ENCODE measurements at places on chromosomes 11 and 22. TPM values are rescaled to one million over a fixed set of nuclear protein-coding genes. Genes with fewer than 3 reads are reported as not detected.

- DNase-seq, result no peak
Observed at GRCh38 chr22:25911243-25911972, 169.4 kb downstream of the MYO18B start.

The OR6A2 gene
- not detected for polyA plus RNA-seq

DNA sequence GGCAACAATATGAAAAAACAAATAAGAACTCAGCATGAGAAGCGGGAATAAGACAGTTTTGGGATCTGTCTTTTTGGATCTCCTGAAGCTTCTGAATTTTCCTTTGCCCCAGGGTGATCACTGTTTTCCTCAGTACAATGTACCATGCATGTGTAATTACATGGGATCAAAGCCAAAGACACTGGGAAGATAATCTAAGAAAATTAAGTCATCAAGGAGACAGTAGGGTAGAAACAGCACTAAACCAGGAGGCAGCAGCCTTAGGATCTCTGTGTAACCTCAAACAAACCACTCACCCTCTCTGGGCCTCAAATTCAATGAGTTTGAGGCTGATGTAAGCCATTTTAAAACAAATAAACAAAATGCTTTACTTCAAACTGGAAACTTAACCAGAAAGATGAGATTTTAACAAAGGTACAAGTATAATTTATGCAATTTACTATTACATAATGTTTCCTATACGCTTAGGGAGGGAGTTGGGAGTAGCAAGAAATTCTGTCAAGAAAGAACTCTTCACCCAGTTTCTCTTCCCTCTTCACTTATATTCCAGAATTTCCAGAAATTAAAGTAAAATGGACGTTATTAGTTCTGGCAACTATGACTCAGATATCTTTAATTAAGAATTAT is 77.0 kb downstream of the RAB30 start:
- no peak for DNase-seq

DNA sequence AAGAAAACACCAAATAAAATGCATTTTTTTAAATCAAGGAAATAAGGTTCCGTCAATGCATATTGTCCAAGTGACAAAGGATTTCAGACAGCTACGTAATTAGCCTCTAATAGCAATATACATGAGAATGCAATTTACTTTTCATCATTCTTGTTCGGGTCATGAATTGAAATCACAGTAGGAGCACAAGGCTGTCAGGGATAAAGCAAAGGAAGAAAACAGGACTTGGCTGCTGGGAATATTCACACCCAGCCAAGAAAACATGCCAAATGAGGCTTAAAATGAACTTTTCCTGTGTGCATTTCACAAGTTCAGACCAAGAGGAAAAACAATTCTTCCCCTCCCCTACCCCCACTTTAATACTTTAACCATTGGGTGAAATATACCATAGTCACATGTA is 188.6 kb downstream of the CWF19L2 start:
- DNase-seq, result no peak

The APOL4 gene
- polyA plus RNA-seq, result 17.6 TPM

The PACSIN3 gene
- polyA plus RNA-seq, result 215 TPM

DNA sequence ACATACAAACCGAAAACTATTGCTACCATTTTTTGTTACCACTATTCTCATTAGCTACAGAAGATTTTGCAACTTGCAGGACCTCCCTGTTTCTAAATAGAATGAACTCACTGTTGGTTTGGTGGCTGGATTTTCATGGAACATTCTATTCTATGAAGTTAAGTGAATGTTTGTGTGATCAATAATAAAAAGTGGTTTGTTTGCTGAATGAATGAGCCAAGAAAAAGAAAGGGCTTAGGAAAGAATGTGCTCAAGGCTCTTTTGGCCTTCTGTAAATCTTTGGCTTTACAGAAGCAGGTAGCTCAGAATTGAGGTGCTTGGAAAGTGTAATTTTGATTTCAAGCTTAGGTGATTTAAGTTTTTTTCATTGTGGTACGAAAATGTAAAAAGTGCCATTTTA is 5.9 kb upstream of the SCGB1D2 start:
- DNase-seq, result no peak

The PKP3 gene
- polyA plus RNA-seq, result 0.92 TPM

The OR2D2 gene
- not detected for polyA plus RNA-seq

DNA sequence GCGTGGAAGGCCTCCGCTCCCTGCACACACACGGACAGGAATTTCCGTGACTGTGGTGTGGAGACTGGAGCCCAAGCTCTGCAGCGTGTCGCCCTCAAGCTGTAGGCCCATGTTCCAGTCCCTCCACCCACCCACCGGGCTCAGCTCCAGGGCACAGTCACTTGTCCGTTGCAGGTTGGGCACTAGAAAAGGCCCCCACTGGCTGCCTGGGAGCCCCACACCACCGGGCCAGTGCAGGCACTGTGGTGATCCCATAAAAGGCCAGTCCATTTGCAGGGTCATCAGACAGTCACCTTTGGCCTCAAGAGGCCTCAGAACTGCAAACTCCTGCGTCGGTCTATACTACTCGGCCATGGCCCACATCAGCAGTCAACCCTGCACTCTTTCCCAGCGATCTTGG is 16.3 kb downstream of the RAB36 start:
- DNase-seq, result no peak

DNA sequence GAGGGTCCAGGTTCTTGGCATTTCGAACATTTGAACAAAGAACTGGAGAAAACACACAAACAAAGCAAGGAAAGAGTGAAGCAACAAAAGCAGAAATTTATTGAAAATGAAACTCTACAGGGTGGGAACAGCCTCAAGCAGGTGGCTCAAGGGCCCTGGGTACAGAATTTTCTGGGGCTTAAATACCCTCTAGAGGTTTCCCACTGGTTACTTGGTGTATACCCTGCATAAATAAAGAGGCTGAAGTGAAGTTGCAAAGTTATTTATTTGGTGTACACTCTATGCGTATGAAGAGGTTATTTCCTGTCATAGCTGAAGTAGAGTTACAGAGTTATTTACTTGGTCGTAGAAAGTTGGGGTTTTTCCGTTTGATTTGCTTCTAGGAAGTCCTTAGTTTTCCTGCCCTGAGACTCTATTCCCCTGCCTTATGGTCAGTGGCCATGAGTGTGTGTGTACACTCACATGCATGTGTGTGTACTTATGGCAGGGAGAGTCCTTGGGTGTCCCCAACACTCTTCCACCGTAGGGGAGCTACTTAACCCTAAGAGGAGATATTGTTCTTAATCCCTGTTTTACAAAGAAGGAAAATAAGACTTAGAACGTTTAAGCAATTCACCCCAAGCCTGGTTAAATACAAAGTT is 5.6 kb upstream of the SMCO4 start:
- no peak for DNase-seq

GRCh38 chr11:114319716-114320328 is 23.6 kb downstream of the NNMT start:
- DNase-seq, result no peak

GRCh38 chr11:76206327-76207081 is at the start of gene WNT11:
Gene WNT11, minus strand, starts transcription at chr11:76206502. Its CDS starts 95 bp downstream, at chr11:76206407.
- DNase-seq, result peak; percentile 52

The MMP12 gene
- polyA plus RNA-seq, result not detected

DNA sequence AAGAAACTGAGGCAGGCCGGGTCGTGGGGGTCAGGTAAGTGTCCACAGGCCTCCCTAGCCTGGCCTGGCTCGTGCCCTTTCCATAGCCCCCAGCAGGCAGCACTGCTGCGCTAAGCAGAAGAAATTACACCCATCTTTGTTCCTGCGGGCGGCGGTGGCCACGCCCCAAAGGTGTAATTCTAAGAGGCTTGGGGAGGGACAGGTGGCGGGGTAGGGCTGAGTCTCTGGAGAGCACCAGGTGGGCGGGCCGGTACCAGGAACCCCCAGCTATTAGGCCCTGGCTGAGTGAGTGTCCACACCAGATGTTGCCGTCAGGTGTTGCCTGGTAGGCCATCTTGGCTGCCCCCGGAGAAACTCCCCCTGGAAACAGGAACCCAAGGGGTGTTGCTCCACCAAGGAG is 12.3 kb upstream of the ARAP1 start:
- DNase-seq, result no peak

GRCh38 chr11:65206901-65207300 is 25.2 kb downstream of the CAPN1 start:
- no peak for DNase-seq

The NEFH gene
- polyA plus RNA-seq, result 2.5 TPM

GRCh38 chr22:49372530-49373288 is 455.0 kb downstream of the BRD1 start:
- no peak for DNase-seq

The RGL4 gene
- polyA plus RNA-seq, result 1.2 TPM

DNA sequence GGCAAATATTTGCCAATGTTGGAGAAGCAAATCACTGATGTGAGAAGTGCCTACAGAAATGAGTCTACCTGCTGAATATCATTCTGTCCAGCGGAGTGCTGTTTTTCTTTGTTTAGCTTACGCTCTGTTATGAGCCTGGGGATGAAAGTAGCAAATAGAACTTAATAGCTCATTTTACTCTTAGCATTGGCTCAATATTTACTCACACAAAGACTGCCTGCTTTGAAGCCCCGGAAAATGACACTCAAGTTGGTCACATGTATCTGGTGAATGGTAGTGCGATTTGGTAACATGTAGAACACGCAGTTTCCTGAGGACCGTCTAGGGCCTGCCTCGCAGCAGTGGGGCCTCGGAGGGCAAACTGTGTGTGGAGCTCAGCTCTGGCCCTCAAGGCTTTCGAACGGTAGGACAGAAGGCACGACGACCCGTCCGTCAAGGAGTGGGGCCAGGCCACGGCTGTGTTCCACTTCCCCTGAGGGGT is 38.9 kb downstream of the TBC1D22A start:
- no peak for DNase-seq

- peak; percentile 55 for DNase-seq
Observed at GRCh38 chr11:122441666-122442035, 213.9 kb upstream of the UBASH3B start.

- DNase-seq, result peak; percentile 48
Observed at GRCh38 chr11:29328961-29329441, 687.8 kb downstream of the KCNA4 start.

The OR8D1 gene
- polyA plus RNA-seq, result not detected

The IGSF22 gene
- polyA plus RNA-seq, result 8.9 TPM

DNA sequence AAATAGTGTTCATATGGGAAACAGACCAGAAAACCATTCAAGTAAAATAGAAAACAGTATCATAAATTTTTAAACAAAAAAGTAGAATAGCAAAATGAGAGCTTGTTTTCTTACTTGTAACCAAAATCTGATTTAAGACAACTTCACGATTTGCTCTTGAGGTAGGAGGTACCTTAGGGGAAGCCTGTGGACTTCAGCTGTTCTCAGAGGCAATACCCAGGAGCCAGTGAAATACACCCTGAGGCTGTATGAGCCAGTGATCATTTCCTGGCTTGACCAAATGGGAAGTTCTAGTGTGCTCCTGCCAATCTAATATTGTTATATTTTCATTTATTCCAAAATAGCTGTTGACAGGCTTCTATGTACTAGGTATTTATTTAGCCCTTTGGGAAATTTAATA is 104.8 kb downstream of the ARHGAP42 start:
- DNase-seq, result no peak

- DNase-seq, result no peak
Observed at GRCh38 chr11:75762885-75763284, 5.7 kb upstream of the DGAT2 start.

The CHRNA10 gene
- polyA plus RNA-seq, result 4.6 TPM

The SYCE3 gene
- not detected for polyA plus RNA-seq

GRCh38 chr11:93842461-93842860 is 8.0 kb downstream of the VSTM5 start:
- no peak for DNase-seq

The HTR3A gene
- polyA plus RNA-seq, result 0.08 TPM

- no peak for DNase-seq
Observed at GRCh38 chr22:38051261-38051660, 5.9 kb upstream of the PICK1 start.

DNA sequence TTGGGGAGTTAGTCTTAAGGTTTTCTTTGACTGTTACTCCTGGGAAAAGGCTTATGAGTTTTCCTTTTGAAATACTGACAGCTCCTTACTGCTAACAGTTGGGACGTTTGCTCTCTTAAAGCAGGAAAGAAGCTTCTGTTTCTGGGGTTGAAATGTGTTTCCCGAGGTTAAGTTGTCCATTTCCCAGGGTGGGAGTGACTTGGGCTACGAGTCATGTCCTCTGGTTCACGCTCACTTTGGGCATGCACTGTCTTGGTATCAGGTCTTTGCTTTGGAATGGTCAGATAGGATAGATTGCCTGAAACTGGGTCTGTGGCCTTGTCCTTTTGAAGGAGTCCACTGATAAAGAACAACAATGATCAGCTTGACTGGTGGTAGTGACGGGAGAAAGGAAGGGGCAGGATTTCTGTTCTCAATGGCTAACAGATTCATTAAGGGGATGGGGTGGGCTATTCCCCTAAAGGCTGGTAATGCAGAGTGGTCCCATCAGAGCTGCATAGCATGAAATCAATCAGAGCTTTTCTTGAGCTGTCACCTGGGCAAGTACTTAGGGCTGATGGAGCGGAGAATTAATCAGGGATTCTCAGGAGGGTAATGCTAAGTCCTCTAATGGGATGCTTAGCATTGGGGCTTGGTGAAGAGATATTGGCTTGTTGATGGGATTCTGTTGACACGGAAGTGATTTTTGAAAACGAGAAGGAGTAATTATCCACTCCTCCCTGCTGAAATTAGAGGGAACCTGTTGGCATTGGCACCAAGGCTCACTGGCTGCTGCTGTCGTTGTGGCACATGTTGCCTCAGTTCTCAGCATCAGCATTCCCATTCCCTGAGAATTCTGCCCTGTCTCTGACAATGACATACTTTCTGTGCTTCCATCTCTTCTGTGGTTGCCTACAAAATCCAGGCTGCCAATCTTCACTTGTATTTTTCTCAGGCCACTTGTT is 81.6 kb downstream of the TEAD1 start:
- no peak for DNase-seq

The NPAT gene
- 8.3 TPM for polyA plus RNA-seq

GRCh38 chr11:95338430-95338991 is 107.5 kb upstream of the SESN3 start:
- peak; percentile 96 for DNase-seq

GRCh38 chr11:28296426-28296825 is 188.2 kb downstream of the METTL15 start:
- DNase-seq, result no peak

The CDC42EP2 gene
- polyA plus RNA-seq, result 25.6 TPM

The VSTM5 gene
- 0.69 TPM for polyA plus RNA-seq

The LRRC74B gene
- 0.16 TPM for polyA plus RNA-seq

DNA sequence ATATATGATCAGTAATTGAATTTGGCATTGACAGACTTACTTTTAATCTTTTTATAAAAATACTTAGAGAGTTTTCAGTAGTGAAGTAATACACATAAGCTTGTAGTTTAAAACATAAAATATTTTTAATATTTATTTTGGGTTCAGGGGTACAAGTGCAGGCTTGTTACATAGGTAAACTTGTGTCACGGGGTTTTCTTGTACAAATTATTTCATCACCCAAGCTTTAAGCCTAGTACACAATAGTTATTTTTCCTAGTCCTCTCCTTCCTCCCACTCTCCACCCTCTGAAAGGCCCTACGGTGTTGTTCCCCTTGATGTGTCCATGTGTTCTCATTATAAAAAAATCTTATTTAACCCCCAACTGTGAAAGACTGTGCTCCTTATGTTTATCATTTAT is 1397.8 kb upstream of the RAG2 start:
- DNase-seq, result no peak
